Ureter (tissue), 1 donor: ENCODE measurements at places on chromosomes 3 and 15. TPM values are rescaled to one million over a fixed set of nuclear protein-coding genes. Genes with fewer than 3 reads are reported as not detected.
A peak's percentile ranks its signal among the peaks of the same experiment; 100 is the strongest.

The EIF3J gene
- 82.9 TPM for total RNA-seq

The CACNA1D gene
- 84.4 TPM for total RNA-seq

The HDGFL3 gene
- total RNA-seq: 68.7 TPM

The RAP2B gene
- total RNA-seq: 14.9 TPM

The GOLGA6L4 gene
- total RNA-seq: 9.1 TPM

The TERC gene
- total RNA-seq: 1.4 TPM

The DAPK2 gene
- total RNA-seq: 9.0 TPM

The SNTN gene
- not detected for total RNA-seq

The TRIM42 gene
- not detected for total RNA-seq

The COL6A5 gene
- not detected for total RNA-seq

The PATL2 gene
- total RNA-seq: 4.0 TPM

The CNTN3 gene
- total RNA-seq: 24.5 TPM

The RPSA gene
- total RNA-seq: 1,330 TPM

The STRC gene
- 1.4 TPM for total RNA-seq

The NR2E3 gene
- total RNA-seq: 0.23 TPM

The WDR93 gene
- total RNA-seq: 0.68 TPM

GRCh38 chr3:127491909-127492308 lies 98.6 kb downstream of the TPRA1 start:
- no peak for DNase-seq

DNA sequence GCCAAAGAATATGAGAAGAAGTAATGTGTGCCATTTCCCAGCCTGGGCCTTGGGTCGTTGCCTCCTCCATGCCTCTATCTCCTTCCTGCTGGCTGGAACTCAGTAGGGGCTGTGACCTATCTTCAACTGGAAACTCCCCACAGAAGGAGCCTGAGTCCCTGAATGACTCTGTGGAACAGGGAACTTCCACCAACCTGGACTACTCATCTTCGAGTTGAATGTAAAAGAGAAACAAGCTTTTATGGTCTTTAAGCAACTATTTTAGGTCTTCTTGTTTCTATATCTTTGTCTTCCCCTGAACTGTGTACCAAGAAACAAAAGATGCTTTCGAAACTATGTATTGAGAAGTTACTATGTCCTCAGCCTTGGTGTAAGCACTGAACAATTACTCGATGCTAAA lies 355.3 kb upstream of the NR2F2 start:
- no peak for DNase-seq

- no peak for DNase-seq
These were observed 228.8 kb upstream of the LYSMD4 start for GRCh38 chr15:99962006-99962561.

DNA sequence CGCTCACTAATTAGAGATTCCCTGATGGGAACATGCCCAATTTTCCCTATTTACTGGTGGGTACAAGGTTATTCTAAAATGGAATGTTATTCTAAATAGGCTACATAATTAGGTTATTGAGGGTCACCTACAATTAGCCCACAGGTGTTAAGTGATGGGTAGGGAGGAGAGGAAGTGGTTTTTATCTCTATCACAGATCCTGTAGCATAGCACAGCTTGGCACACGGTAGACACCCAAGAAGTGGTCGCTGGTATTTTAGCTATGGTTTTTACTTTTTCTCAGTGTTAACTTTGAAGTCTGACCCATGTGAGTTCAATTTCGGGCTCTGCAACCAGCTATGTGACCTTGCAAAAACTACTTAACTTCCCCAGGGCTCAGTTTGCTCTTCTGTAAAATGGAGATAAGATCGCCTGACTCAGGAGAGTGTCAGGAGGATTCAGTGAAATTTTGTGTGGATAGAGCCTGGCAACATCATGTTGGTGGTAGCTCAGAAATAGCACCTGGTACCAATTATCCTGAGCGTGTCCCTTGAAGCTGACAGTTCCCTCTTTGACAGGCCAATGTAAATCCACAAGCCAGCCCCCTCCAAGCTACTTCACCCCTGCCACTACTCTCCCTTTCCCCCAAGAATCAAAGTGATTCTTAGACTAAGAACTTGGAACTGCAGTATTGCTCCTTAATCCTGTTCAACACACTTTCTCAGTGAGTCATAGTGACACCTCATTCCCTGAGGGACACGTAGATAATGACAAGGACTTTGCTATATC lies 8.7 kb upstream of the LMCD1 start:
- DNase-seq: no peak

GRCh38 chr15:94233441-94233840 lies 2.1 kb downstream of the MCTP2 start:
- DNase-seq: no peak

DNA sequence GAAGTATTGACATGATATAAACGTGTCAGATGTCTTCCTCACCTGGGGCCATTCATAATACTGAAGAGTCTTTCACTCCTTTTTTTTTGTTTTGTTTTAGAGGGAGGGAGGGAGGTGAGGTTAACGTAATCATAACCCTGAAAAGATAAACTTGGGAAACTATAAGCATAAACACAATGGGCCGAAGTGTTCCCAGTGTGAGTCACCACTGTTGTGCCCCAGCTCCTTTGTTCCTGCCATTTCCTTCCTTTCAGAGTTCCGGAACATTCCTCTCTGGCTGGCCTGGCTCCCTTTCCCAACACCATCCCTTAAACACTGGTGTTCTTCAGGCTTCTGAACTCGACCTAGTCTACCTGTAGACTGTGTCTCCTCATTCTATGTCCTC lies 18.6 kb downstream of the PLD1 start:
- no peak for DNase-seq

GRCh38 chr3:9108876-9109567 lies 140.4 kb downstream of the SRGAP3 start:
- no peak for DNase-seq

- no peak for DNase-seq
These were observed 164.6 kb upstream of the LINGO1 start for GRCh38 chr15:77797270-77797669.

DNA sequence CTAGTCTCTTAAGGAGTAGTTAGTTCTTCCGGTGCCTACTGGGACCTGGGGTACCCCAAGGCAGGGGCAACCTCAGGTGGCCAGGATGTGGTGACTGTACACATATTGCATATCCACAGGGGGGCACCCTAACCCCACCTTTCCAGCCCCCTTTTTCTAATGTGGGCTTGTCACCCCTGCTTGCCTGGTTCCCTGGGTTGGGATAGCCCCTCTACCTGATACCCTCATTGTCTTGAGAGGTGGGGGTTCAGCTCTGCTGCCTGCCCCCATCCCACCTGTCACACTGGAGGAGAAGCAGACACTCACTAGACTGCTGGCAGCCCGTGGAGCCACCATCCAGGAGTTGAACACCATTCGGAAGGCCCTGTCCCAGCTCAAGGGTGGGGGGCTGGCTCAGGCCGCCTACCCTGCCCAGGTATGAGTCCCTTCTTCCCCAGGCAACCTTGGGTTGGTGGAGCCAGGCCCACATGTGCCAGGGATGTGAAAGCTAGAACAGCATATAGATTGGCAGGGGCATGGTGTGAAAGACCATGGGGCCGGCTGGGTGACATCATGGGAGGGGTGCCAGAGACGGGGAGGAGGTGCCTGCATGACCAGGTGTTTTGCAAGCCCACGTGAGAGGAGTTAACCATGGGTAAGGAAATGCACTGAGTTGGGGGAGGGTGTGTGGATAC lies 4.0 kb downstream of the GLYCTK start:
- DNase-seq: no peak

DNA sequence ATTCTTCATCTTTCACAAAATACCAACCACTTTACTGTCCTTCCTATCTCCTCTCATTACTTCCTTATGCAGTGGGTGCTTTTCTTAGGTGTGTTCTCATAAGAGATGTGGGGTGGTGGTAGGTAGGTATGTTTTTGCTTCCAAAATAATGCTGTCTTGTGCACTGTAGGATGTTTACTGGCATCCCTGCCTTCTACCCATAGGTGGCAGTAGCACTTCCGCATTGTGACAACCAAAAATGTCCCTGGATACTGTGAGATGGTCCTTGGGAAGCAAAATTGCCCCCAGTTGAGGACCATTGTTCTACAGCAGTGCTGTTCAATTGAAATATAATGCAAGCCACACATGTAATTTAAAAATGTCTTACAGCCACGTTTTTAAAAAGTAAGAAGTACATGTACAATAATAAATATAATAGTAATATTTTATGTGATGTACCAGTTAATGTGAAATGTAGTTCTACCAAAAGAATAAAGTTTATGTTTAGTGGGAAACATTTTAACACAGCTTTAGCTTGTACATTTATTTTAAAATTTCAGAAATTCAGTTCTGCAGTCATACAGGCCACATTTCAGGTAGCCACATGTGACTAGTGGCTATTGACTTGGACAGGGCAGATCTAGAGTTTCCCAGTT lies 75.2 kb downstream of the NEO1 start:
- DNase-seq: no peak

GRCh38 chr3:8532251-8532871 lies 30.7 kb downstream of the LMCD1 start:
- no peak for DNase-seq

DNA sequence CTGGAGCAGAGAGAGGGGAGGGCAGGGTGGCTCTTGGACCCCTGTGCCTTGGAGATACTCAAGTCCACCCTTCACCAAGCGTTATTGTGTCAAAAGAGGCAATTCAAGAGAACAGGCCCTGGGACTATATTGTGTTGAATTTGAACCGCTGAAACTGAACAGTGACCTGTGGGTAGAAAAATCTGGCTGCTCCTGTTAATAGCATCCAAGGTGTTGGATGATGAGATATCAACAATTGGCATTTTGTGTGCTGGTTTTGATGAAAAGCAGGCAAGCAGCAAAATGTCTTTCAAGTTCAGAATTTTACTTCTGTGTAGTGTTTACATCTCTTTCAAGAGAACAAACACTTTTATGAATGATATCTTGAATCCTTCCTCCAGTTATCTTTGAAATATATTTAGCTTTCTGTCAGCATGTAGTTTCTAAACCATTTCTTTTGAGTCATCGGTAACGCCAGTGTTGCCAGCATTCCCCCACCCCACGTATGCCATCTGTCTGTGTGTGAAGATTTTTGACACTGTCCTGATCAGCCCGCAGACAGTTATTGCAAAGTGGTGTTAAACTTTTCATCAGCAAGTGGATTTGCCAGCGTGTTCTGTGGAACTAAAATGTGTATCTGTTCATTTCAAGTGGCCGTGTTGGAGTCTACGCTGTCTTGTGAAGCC lies 34.8 kb downstream of the PDHB start:
- DNase-seq: no peak

DNA sequence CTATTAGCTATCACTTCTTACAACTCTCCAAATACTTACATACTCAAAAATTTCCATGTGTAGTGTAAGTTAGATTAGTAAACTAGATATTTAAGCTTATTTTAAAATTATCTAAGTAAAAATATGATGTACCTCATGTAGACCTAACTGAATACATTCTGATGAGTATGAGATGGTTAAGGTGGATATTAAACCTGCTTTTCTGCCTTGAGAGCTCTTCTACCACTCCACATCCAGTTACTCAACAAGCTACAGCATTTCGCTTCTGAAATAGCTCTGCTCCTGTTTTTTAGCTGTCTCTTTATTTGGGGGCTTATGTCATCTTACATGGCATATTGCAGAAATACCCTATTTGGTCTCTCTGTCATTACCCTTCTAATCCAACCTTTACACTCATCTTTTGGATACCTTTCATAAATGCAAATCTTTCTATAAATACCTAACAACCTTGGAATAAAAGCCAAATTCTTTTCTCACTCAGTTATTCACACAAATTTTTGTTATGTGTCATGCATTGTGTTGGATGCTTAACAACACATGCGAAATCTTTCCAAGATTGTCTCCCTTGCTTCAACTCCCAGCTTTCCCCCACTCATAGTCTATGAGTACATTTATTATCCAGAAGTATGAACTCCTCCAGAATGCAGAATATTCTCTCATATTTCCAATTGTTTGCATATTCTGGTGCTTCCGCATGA lies 92.0 kb downstream of the ALCAM start:
- no peak for DNase-seq

- no peak for DNase-seq
These were observed 7.6 kb downstream of the NSUN3 start for GRCh38 chr3:94070341-94070911.

DNA sequence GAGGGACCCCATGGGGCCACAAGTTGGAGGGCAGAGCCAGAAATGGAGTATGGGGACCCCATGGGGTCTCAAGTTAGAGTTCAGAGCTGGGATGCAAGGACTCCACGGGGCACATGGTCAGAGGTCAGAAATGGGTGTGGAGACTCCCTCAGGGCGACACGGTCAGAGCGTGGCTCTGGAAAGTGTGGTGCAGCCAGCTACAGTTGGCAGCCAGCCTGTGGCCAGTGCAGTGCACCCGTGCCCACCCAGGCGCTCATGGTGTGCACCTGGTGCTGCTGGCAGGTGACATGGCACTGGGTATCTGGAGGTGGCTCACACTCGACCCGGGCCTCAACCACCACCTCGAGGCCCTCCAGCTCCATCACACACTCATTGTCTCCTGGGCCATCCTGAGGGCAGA lies 11.2 kb downstream of the PLXNB1 start:
- DNase-seq: no peak

GRCh38 chr15:40918146-40918798 lies 10.9 kb upstream of the DLL4 start:
- DNase-seq: no peak

DNA sequence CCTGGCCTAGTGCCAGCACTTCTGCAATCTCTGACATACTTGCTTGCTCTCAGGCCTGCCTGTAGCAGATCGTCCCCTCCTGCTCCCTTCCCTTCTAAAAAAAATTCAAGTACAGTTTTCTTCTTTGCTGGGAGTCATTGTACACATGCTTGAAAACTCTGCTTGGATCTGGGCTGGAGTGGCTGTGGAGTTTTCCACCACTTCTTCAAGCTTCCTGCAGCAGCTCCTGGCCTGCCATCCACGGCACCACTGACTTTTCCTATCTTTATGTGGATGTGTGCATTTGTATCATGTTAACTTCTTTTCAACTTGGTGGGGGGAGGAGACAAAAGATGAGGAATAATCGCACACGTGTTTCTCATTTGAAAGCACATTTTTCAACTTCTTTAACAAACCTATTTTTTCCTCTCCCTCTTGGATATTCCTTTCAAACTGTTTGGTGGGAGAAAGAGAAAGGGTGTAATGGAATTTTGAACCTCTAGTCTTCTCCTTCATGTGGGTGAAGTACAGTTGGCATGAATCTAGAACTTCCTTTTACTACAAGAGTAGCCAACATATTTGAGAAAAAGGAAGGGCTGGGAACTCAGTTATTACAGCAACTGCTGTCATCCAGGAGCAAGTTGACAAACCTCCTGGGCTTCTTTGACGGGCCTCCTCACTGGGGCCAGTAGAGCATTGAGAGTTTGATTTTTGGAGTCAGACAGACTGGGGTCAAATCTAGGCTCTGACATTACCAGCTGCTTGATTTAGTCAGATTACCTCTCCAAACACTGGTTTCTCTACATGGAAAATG lies 61.2 kb upstream of the LRTM1 start:
- DNase-seq: peak; percentile 46

- DNase-seq: peak; percentile 87
These were observed 203.4 kb downstream of the ADAMTS9 start for GRCh38 chr3:64484289-64484992.
